Stimulated activated CD4-positive, alpha-beta T cell treated with anti-CD3 and anti-CD28 coated beads, Interleukin-4, amount 100 ng/mL, for 24 hours (primary cell): ENCODE measurements at places on chromosomes 7 and 10.

DNA sequence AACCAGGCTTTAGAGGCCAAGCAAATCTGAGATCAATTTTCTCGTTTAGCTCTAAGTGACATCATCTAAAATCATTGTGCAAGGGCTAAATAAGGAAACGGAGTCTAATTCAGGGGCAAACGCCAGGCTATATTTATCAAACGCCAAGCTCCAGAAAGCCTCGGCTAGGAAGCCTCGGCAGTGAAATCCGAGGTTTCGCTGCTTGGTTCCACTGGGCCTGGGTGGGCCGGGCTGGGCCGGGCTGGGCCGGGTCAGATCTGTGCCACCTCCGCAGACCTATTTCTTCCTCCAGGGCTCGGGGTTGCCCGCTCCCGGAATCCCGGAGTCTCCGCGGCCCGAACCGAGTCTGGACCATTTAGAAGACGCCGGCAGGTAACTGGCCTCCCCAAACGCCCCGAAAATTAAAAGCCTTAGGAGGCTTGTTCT, 459 bp upstream of the FEZF1 start:
- DNase-seq, result no peak

GRCh38 chr10:91711885-91712680, 79.2 kb upstream of the PPP1R3C start:
- DNase-seq, result no peak

DNA sequence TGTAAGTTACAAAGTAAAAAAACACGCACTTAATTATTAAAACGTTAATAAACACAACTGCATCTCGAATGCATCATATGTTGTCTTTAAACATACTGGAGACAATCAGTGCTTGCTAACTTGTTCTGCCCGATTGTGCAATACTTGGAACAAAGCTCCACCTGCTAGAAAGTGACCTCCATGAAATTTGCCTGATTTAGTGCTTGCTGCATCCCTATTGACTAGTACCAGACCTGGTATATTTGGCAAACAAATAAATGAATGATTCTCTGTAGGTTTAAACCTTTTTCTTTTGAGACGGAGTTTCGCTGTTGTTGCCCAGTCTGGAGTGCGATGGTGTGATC, 6.2 kb downstream of the BZW2 start:
- DNase-seq, result no peak

DNA sequence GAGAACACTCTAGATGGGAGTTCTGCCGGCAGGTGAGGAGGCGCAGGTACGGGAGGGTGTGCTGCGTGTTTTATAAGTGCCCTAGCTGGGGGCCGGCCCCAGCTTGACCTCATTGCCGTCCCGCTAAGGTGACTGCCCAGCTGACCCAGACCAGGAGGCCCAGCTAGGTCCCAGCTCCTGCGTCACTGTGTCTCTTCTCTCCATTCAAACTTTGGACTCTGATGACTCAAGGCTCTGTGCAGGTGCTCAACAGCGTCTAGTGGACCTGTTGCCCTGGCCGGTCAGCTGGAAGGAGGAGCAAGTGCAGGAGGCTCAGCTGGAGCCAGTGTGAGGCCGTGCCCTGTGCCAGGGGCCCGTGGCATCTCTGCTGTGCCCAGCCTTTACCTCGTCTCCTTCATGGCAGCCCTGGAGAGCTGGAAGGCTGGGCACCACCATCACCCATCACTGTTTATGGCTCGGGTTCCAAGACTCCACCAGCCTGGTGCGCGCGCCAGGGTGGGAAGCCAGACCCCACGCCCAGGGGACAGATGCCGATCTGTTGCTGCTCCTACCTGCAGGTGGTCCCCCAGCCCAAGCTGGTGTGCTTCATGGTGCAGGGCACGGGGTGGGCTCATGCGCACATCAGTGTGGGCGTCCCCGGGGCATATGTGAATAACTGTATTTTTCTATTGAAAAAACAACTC, 14.6 kb downstream of the LHPP start:
- DNase-seq, result no peak

DNA sequence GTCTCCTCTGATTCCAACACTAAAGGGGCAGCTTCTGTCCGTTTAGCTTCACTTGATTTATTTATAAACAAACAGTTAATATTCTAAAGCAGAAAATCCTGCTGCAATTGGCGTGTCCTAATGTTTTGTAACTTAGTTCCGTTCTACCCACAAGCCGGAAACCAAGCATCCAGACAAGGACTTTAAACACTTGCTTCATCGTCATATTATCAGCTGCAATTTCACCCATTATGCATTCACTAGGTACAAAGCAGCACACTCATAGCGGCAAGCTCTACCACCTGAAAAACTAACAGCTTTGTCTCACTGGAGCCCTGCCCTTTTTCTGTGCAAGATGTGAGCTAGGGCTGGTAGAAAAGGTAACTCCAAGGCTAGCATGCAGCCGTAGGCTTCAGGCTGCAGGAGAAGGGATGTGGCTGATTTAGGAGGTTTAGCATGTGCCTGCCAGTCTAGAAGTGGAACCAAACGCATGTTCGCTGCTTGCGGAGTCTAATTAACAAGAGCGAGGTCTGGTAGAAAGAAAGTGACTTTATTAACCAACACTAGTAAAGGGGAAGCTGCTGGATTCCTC, 43.7 kb upstream of the BPGM start:
- DNase-seq, result no peak

DNA sequence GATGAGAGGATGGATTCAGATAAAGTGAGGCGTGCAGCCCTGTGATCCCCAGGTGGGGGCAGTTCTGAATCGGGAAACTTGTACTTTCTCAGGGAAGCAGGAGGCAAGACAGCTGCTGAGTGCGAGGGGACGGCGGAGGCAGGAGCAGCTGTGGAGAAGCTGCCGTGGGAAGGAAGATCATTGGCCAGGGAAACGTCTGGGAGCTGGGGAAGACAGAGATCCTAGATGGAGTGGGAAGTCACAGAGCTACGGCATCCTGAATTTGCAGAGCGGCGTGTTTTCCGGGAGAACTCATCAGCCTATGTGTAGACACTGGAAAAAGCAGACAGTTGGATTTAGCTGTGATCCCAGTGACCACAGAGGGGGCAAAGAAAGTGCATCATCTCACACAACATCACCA, 9.2 kb downstream of the PRKCQ start:
- no peak for DNase-seq

DNA sequence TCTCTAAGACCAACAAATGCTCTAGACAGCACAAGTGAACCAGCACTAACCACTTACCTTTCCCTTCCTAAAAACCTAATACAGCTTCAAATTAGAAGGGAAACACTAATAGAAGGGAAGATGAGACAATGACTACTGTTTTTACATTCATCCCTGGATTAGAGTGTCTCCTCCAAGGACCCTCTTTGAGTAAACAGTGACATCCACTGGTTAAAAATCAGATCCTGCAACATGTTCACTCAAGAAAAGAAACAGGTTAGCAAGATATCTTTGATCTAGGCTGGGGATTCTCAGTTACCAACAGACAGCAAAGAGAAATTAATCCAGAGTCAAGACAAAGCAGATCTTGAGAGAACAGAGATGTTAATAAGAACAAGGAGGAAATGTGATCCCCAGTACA, 177.7 kb upstream of the GHITM start:
- DNase-seq, result no peak

DNA sequence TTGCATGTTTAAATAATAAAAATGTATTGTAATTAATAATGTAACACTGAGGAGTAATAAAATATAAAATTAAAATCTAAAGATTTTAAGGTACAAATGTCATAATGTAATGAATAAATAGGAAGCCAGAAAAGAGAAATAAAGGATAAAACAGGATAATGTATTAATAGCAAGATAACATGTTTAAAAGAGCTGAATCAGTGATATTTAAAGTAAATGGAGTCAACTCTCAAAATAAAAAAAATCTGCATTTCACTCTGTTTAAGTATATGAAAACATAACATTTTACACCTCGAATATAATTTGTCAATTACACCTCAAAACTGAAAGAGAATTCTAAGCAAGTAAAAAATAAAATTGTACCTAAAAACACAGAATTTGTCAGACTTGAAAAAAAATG, 44.1 kb downstream of the GRM3 start:
- no peak for DNase-seq

- DNase-seq, result no peak
Observed at GRCh38 chr10:104099269-104099668, 13.6 kb upstream of the COL17A1 start.

DNA sequence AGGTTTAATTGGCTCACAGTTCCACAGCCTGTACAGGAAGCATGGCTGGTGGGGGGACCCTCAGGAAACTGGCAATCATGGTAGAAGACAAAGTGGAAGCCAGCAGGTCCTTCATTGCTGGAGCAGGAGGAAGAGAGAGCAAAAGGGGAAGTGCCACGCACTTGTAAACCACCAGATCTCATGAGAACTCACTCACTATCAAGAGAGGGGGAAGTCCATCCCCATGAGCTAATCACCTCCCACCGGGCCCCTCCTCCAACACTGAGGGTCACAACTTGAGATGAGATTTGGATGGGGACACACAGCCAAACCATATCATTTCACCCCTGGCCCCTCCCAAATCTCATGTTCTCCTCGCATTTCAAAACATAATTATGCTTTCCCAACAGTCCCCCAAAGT, 171.9 kb upstream of the CACNA2D1 start:
- DNase-seq, result no peak

- DNase-seq, result no peak
Observed at GRCh38 chr10:27834476-27834875, 88.9 kb upstream of the MKX start.

- DNase-seq, result no peak
Observed at GRCh38 chr10:121994429-121994941, 5.5 kb downstream of the TACC2 start.

DNA sequence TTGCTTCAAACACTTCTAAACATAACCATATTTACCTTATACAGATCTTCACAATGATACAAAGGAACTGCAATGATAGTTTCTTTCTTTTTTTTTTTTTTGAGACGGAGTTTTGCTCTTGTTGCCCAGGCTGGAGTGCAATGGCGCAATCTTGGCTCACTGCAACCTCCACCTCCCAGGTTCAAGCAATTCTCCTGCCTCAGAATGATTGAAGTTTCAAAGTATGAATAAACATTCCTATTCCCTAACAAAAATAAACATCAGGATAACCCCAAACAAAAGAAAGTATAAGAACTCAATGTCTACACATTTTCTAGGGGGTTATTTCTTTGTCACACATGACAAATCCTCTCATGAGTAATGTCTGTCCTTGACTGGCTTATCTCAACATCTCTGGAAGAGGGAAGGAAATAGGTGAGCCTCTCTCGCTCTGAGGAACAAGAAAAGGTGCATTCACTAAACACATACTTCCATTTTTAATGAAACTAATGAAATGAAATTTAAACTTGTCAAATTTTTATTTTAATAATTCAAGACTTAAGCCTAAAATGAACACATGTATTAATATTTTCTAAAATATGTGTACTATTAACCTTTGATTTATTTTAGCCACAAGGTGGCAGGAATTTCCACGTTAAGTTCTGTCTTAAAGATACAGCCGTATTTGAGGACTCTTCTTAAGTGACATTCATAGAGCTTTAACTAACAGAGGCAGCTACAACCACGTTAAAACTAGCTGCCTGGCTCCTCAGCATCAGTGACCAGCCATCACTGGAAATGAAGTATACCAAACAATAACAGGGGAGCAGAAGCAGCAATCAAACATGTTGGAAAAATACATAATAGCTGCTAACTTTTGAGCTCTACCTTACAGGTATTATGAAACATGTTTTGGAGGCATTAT, 58.3 kb downstream of the MALSU1 start:
- no peak for DNase-seq

DNA sequence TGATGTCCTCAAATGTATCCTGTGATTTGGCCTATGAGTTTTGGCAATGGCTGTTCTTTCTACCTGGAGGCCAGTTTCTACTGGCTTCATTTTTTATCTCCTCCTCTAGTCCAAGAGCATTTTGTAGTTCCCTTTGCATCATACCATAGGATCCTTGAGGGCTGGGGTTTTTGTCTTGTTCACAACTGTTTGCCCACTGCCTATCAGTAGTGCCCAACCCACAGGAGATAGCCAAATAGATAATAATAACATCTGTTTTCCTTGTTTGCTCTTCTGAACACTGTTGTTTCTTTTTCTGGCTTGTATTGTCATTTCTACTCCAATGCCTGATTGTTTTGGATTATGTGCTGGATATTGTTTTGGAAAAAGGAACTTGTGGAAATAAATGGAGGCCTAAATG, 3.4 kb downstream of the CDK1 start:
- DNase-seq, result no peak

- DNase-seq, result no peak
Observed at GRCh38 chr7:80907141-80907601, 11.7 kb downstream of the SEMA3C start.

GRCh38 chr7:155857141-155857540, 44.9 kb upstream of the SHH start:
- no peak for DNase-seq

GRCh38 chr7:150322833-150323681, at the start of the genes ACTR3C and LRRC61:
Gene ACTR3C, minus strand, starts transcription at chr7:150323545. Its CDS starts 28,249 bp downstream, at chr7:150295296.
Gene LRRC61, plus strand, starts transcription at chr7:150323355. Its CDS starts 13,507 bp downstream, at chr7:150336862.
- peak; percentile 66 for DNase-seq

DNA sequence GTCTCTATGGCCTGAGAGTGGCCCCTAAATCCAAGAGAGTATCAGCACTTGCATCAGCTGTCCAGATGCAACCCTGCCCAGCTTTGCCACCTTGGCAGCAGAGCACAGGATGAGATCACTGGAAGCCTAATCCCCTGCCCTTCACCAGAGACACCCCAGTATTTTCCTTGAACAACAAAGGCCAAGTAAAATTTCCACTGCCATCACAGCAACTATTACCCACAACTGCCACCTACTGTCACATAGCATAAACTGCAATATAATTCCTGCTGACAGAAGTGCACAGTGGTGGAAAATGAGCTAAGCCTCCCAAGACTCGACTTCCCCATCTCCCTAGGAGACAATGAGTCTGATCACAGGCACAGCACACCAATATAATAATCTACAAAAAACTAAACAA, 462.8 kb upstream of the ZWINT start:
- no peak for DNase-seq

DNA sequence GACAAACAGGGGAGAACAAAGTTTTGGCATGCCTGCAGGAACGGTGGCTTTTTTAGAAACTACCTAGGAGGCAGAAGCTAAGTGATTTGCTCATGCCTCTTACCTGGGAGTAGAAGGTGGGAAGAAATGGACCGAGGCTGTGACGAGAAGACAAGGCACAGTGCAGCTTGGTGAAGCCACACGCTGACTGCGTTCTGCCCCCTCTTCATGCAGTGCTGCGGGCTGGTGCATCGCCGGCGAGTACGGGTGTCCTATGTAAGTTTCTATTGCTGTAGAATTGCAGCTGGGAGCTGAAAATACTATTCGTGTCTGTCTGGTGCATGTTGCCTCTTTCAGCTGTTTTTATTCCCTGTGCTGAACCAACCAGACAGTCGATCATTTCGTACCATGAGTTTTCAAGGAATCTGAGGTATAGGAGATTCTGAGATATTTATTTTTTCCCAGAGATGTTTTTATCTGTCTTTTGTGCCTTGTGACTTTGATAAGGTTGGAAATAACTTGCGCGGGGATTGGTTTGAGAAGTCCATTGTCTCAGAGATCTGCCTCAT, 120.9 kb downstream of the CACNB2 start:
- DNase-seq, result no peak
